ENCODE measurements at places on chromosomes 5 and 9.
A peak's percentile ranks its signal among the peaks of the same experiment; 100 is the strongest.

DNA sequence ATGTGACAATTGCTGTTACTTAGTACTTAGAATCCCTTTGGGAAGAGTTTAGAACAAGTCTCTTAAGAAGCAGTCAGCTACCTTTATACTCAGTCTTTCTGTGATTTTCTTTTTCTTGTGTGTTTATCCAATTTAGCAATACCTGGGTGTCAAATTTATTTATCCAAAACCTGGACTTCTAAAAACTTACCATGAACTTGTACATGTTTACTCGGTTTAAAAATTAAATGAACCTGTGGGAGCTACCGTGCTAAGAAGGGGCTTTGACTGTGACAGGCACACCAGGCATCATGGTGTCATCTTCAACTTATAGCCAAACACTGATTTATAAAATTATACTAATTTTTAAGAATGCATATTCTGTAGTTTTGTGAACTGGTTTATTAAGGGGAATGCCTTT, 96.5 kb downstream of the XRCC4 start:
- DNase-seq, result no peak

DNA sequence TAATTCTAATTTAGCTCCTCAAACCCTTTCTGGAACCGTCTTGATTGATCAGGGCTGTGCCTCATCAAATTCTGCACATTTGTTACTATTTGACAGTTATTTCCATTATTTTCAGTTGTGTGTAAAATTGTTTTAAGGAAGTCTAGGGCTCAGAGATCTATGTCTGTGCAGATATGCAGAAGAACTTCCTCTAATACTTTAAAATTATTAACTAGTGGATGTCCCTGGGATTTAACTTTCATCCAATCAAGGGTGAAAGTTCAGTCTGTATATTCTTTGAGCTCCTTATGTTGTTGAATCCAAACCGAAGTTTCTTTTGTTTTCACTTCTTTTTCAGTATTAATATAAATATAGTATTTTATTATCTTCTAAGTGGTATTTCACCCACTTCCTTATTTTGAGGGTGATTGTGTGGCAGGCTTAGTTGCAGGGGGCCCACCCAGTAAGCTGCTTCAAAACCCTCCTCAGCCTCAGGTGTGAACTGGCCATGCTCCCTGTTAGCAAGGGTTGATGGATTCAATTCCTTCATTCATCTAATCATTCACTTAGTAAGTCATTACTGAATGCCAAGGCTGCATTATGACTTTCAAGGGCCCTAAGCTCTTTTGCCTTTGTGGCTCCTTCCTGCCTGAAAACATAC, 2.1 kb upstream of the CAMLG start:
- DNase-seq, result no peak

- no peak for DNase-seq
Measured at GRCh38 chr9:73565026-73565425, 413.4 kb downstream of the ANXA1 start.

DNA sequence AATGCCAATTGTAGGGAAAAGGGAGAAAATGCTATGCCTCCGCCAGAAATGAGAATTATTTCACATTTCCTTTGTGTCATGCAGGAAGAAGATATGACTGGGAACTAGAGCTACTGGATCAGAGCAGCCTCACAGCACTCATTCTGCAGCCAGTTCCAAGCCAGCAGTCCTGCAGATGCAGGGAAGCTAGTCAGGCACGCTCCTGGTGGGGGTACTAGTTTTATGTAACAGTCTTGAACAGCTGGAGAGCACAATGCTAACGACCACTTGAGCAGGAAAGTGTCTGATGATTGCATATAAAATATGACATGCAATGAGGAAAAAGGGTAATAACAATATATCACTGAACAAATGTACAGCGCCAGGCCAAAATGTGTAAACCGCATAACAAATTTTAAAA, 21.7 kb downstream of the CDH10 start:
- DNase-seq, result no peak

- DNase-seq, result no peak
Measured at GRCh38 chr5:82993416-82993815, 83.8 kb downstream of the TMEM167A start.

GRCh38 chr5:126988021-126988569, 42.3 kb downstream of the MARCHF3 start:
- peak; percentile 64 for DNase-seq

- DNase-seq, result no peak
Measured at GRCh38 chr5:59058237-59058636, 475.4 kb downstream of the RAB3C start.

- no peak for DNase-seq
Measured at GRCh38 chr9:78397454-78397853, 100.5 kb downstream of the PSAT1 start.

GRCh38 chr5:176574297-176574591, 25.1 kb downstream of the CDHR2 start:
- DNase-seq, result no peak

DNA sequence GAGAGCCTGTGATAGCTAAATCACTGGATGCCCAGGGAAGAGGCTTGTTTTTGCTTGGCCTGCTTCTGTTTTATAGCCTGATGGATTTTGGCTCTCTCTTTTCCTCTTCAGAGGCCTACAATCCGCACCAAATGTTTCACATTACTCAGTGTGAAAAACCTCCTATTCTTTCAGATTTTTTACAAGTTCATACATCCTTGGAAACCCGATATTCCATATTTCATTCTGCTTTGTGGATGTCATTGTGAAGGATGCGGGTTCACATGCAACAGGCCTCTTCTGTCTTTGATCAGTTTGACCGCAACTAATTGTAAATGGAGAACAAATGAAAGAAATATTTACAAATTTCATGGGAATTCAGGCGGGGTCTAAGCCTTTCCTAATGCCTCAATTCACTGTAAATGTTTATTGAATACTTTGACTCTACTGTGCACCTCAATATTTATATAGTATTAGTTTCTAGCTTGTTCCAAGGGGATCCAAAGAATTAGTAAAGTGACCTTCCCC, 269.9 kb downstream of the DMRT2 start:
- no peak for DNase-seq

GRCh38 chr5:126016256-126016655, 407.0 kb upstream of the GRAMD2B start:
- no peak for DNase-seq

GRCh38 chr9:109830545-109830944, 50.5 kb downstream of the PALM2AKAP2 start:
- DNase-seq, result no peak

GRCh38 chr5:16306812-16307211, 127.2 kb upstream of the MARCHF11 start:
- DNase-seq, result no peak

DNA sequence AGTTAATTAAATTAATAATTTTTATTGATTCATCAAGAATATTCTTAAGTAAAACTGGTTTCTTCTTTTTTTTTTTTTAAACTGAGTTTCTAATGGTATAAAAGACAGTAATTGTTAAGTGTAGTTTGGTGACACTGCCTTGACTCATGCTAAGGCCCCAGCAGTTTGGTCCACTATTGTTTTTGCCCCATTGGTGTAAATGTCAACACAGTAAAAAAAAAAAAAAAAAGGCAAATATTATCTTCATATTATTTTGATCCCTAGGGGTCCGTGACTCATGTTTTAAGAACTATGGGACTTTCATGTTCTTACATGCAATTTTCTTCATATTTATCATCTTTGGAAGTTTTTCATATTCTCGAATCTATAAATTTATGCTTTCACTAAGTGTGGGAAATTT, 29.2 kb upstream of the JAK2 start:
- no peak for DNase-seq

DNA sequence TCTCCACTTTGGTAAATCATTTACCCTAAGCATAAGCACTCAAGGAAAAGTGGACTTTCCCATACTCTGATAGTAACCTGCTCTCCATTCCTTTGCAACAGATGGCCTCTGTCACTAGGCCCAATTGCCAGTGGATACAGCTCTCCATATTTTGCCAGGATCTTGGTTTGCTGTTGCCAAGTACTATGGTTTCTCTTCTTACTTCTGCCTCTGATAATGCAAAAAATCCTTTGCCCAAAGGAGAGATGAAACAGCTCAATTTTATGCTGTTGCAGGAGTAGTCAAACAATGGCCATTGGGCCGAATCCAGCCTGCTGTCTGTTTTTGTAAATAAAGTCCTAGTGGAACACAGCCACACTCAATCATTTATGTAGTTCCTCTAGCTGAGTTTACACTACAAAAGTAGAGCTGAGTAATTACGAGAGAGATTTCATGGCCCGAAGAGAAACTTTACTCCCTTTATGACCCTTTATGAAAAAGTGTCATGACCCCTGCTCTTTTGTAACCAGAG, 92.5 kb downstream of the HTR4 start:
- no peak for DNase-seq

GRCh38 chr5:147567917-147568598, 58.2 kb upstream of the DPYSL3 start:
- no peak for DNase-seq

DNA sequence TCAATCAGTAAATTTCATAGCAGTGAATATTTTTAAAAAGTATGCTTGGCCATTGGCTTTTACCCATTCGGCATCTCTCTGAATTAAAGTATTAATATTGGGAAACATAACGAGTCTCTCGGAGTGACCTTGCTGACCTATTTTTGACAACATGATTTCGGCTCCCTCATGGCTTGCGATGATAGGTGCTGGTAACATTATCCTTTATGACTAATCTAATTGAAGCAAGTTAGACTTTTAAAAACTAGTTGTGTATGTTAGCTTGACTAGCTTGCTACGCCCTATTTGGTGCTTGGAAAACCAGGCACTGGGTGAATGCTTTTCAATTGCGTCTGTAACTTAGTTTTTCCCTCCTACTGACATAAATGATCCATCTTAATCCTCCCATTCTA, 1.1 kb downstream of the ZNF366 start:
- DNase-seq, result no peak

GRCh38 chr9:117487555-117488175, 72.8 kb upstream of the ASTN2 start:
- peak; percentile 64 for DNase-seq

DNA sequence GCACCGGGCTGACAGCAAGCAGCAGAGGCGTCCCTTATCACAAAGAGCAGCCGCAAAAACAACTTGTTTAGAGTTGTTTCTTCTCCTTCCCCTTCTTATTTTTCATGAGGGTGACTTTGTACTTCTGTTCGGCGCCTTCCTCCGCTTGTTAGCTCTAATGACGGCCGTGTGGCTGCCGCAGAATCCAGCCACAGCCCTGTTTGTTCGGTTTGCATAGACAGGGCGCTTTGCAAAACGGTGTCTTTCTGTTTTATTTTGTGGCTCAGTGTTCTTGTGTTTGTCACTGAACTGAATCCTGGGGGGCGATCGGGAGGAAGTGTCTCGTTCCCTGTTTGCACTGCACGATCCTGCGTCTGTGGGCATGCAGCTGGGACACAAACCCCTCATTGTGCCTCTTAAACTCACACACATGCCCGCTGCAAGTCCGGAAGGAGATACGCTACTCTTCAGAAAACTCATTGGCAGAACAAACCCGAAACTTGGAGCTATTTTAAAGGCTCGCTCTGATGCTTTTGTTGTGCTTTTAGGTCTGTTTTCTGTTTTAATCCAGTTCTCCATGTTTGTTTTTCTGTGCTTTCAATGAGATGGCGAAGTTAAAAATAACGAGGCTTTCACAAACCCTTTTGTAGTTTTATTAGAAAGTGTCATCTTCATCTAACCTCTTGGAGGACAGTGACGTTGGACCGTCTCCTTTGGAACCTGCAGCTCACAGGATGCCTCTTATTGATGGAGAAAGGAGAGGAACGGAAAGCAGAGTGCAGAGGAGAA, 213.9 kb downstream of the IRX2 start:
- DNase-seq, result no peak

- DNase-seq, result no peak
Measured at GRCh38 chr9:70435948-70436347, 21.5 kb upstream of the KLF9 start.

DNA sequence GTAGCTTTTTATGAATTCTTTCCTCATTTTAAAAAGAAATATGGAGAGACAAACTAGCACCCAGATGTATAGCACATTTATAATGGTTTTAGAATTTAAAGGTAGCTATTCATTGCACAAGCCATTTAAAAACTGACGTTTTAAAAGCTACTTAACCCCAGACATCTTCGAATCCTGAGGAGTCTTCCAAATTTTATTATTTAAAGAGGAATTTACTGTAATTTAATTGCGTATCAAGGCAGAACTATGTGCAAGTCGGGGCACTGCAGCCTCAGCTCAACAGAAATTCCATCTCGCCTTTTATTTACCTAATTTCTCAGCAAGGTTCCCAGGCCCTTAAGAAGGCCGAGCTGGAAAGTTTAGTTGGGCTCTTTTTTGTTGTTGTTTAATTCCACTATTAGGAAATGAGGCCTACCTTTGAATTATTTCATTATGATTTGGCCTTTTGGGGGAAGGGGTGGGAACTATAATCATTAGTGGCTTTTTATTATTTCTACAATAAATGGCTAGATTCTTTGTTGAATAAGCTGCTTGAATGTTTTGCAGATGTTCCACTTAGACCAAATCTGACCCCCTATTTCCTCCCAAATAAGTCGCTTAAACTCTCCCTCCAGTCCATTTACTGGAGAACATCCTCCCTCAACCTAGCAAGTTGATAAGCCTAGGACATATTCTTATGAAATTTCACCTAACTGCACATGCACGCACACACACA, 20.2 kb downstream of the NR2F1 start:
- DNase-seq, result no peak

- no peak for DNase-seq
Measured at GRCh38 chr9:80797101-80797829, 892.1 kb downstream of the TLE1 start.

DNA sequence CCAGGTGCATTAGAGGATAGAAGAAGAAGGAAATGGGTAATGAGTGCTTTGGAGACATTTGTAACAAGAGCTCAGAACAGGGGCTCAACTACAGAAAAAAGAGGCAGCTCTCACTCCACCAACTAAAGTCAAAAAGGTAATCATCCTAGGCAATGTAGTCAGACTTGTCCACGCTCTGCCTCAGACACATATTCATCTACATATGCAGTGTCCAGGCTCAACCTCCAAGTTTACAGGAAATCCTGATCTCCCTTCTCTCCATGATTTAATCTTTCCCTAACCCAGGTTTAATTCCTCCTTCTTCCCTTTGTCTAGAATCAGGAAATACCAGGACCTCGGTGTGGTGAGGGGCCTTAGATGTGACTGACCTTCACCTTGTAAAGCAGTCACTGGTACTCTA, 65.7 kb upstream of the SELENOP start:
- DNase-seq, result no peak

GRCh38 chr9:133558191-133559126, 24.0 kb downstream of the ADAMTSL2 start:
- peak; percentile 89 for DNase-seq

DNA sequence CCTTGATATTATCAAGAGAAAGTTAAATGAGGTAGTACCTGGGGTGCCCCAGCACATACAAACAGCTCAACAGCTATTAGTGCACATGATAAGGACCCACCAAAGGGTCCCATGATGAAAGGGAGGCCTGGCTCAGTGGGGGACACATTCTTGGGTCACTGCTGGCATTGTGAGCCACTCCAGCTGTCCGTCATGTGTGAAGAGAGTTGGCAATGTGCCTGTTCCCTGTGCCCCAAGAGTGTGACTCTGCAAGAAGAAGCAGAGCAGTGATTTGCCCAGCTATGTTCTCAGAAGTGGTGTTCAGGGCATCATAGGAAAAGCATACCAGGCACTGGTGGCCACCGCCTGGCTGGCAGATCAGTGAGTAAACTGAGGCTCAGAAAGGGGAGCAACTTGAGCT, 37.1 kb upstream of the TDRD7 start:
- DNase-seq, result no peak

Data from GM13976 (cell line).